Fibroblast of skin of left quadriceps (primary cell): ENCODE measurements at places on chromosomes 5 and 9.

GRCh38 chr9:69299826-69300225 lies 25.2 kb upstream of the ENTREP1 start:
- no peak for DNase-seq

DNA sequence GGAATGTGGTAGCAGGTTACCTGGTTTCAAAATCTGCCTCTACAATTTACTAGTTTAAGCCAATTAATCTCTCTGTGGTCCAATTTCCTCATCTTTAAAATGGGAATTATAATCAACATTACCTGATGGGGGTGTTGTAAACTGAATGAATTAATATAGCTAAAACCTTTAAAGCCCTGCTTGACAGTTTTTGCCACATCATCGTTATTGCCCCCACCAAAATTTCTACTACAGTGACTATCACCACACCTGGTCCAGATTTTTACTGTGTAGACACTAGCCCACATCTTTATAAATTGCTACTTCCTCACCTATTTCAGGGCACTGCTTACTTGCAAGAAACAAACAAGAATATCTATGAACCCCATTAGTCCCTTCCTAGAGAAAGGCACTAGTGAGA lies 65.0 kb downstream of the MLLT3 start:
- no peak for DNase-seq

DNA sequence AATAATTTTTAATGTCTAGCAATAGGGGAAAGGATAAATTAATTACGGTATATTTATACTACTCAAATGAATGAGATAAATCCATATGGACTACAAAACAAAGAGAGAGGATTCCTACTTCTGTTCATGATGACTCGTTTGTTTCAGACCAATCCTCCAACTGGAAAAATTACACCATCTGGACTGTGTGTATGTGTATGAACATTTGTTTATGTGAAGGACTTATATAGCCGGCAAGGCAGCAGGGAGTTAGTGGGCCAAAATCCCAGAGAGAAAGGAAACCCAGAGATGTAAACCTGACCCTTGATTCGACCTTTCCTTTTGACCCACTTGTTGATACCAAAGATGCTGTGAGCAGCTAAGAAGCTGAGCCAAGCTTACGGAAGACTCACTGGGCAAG lies 20.1 kb downstream of the PDE6A start:
- no peak for DNase-seq

DNA sequence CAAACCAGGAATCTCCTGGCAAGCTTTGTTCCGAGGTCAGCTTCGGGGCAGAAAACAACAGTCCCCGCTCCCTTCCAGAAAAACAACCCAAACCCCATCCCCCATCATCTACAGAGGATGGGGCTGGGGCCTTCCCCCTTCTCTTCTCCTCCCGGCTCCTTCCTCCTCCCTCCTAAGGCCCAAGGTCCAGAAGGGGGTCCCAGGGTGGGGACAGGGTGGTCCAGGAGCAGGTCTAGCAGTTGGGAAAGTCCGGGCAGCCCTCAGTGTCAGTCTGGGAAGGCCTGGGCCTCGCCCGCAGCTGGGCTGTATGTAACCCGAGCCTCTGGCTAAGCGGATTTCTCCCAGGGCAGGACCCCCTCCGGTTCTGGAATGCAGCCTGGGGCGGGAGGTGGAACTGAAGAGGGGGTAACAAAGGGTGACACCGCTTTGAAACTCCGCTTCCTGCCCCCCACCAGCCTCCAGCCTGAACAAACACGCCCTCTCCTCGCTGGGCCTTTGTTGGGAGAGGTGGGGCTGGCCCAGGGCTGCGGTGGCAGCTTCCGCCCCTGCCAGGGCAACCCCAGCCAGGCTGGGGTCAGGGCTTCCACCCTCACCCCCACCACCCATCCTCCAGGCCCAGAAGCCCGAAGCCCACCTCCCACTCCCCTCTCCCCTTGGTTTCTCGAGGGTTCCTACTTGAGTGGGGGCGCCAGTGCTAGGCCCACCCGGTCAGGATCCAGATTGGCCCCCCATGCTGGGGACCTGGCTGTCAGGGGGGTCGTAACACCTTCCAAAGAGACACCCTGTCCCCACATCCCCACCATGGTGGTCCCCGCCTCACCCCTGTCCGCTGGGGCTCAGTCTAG lies 63.5 kb downstream of the C9orf50 start:
- DNase-seq = peak; percentile 68

DNA sequence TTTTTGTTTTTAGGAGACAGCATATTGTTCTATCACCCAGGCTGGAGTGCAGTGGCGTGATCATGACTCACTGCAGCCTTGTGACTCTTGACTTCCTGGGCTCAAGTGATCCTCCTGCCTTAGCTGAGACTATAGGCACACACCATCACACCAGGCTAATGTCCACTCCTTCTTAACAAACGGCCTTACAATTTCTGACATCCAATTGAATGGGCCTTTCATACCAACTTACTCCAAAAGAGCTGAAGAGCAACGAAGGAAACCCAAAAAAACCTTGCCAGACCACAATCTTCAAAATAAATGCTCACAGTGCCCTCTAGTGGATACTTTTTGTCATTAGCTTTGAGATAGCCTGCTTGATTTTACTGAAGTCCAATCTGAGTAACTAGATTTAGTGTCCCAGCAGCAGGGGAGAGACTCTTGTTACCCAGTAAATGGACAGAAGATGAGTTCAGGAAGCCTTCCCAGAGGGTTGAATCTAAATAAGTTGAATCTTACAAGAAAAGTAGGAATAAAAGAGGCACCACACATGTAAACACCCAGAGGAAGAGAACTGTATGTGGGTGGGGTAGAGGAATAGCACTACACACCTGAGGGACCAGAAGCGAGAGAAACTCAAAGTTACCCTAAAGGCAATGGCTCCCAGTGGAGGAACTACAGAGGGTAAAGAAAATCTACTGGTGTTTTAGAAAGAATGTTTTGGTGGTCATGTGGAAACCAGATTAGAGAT lies 9.3 kb downstream of the ZNF622 start:
- peak; percentile 32 for DNase-seq

DNA sequence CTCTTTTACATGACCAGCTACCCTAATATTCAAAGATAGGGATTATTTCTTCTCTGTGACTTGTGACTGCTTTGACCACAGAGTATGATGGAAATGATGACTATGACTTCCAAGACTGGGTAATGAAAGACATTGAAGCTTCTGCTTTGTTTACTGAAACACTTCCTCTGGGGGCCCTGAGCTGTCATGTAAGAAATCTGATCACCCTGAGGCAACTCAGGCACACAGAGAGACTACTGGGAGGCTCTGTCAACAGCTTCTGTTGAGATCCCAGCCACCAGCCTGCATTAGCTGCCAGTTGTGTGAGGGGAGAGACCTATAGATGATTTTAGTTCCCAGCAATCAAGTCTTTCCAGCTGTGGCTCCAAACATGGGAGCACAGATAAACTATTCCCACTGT lies 76.5 kb downstream of the KCTD16 start:
- DNase-seq = no peak

DNA sequence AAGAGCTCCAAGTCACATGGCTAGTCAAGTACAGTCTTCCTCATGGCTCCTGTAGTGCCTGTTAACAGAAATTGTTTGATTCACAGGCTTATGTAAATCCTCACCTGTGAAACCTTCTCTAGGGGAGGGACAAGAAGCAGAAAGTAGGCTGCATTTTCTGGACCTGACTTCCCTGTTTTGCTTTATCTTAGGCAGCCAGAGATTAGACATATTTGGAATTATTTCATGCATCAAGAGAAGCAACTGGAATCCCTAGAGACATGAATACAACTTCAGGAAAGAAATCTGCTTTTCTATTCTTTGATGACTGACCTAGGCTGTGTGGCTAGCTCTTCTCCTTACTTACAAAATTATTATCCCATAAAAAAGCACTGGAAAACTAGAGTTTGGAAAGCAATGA lies 52.3 kb downstream of the CAST start:
- peak; percentile 21 for DNase-seq

DNA sequence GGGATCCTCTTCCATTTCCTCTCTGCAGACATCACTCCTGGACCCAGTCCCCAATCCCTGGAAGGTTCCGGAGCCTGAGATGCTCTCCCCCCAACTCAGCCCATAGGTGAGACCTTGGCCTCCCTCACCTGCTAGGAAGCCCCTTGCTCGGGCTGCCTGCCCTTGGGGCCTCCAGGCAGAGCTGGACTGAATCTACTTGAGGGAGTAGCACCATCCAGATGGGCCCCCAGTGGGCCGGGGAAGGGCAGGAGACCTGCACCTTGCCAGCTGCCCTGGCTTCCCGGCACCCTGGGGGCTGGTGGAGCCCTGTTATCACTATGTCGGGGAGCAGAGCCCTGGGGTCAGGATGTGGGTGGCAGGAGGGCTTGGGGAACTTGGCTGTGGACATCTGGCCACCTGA lies 26.9 kb upstream of the TMEM250 start:
- no peak for DNase-seq

- no peak for DNase-seq
Measured at GRCh38 chr9:19151425-19152159, 24.3 kb upstream of the PLIN2 start.

DNA sequence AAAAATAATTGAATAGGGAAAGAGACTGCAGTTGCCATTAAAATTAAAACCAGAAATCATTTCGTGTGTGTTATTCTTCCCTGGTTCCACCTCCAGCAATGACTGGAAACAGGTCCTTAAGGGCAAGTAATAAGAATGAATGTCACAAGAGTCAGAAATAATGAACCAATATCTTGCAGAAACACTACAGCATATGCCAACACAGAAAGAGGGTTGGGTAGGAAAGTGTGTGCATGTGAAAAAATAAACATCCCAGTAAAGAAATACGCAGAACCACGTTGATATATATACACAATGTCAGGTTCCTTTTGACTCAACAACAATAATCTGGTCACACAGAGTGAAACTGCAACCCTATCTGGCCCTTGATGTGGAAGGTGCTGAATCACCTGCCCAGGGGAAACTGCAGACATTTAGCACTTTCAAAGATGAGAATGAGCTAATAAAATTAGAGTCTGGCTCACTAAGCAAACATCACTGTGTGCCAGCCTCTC lies 15.0 kb downstream of the HMHB1 start:
- DNase-seq = no peak

DNA sequence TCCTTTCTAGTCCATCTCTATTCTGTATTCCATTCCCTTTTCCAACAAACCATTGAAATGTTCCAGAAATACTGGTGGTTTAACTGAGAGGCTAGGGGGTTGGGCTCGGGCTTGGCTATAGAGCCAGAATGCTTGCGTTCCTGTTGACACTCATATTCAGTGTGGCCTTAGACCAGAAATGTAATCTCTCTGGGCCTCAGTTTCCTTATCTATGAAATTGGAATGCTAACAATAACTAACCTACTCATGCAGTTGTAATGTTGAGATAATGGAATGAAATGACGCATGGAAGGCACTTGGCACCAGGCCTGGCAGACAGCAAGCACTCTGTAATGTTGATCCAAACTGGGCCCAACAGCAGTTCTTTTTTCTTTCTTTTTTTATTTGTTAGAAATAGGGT lies 26.8 kb downstream of the JADE2 start:
- DNase-seq = peak; percentile 72

GRCh38 chr9:121204611-121205010 lies 2.9 kb upstream of the RAB14 start:
- no peak for DNase-seq

- DNase-seq = no peak
Measured at GRCh38 chr9:127863191-127863621, 8.7 kb upstream of the ENG start.

GRCh38 chr5:16675806-16676205 lies 59.0 kb upstream of the RETREG1 start:
- no peak for DNase-seq

DNA sequence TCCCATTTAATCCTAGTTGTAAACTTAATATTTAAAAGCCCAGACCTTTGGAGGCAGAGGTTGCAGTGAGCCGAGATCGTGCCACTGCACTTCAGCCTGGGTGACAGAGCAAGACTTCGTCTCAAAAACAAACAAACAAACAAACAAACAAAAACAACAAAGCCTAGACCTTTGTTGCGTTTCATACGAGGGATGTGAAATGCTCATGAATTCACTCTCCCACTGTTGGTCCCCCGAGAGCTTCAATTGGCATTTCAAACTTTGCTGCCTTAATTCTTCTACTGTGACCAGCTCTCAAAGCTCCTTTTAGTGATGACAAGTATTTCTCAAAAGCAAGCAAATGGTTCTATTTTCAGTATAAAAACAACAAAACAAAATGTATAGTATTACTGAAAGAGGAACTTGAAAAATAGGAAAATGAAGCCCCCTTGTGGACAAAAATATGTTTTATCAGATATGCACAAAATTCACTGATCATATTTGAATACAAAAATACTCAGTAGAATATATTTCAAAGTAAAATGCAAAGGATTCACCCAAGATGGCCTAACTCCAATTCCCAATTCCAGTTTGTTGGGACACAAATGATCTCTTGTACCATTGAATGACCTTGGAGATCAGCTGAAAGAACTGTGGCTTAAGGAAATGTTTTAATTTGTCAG lies 140.4 kb downstream of the ESM1 start:
- DNase-seq = peak; percentile 52

GRCh38 chr5:89301321-89302025 lies 418.5 kb upstream of the MEF2C start:
- DNase-seq = no peak

- DNase-seq = no peak
Measured at GRCh38 chr9:90801973-90802322, 329 bp downstream of the SYK start.

DNA sequence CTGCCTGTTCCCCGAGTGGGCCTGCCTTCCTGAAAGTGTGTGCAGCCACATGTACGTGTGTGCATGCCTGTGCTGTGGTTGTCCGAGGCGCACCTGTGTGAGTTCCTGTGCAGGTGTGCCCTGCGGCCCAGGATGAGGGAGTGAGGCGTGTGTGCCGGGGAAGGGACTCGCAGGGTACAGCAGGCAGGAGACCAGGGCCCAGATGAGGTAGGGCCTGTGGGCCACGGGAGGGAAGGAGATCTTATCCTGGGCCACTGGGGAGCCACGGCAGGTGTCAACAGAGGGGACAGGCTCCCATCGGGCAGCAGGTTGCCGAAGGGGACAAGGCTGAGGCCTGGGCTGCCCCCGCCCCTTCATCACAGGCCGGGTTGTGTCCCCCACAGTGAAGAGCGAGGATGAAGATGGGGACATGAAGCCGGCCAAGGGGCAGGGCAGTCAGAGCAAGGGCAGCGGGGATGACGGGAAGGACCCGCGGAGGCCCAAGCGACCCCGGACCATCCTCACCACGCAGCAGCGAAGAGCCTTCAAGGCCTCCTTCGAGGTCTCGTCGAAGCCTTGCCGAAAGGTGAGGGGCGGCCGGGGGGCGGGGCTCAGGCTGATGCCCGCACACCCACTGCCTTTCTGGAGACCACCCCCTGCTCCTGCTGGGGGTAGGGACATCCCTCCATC lies 79.2 kb downstream of the LMX1B start:
- no peak for DNase-seq

DNA sequence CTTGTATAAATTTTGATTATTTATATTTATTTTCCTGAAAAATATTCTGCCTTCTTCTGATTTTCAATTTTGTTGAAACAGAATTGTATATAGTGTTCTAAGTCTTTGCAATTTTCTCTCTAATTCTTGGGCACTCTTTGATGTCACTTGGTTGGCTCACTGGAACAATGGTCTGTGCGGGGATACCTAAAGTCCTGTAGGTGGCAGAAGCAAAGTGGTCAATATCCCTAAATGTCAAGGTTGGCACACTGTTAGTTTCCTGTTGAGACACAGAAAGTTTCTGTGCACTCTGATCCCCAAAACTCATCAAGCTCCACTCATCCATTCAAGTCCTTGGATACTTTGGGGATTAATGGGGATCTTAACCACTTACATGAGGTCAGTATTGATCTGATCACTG lies 480.8 kb upstream of the CCNG1 start:
- no peak for DNase-seq
